ENCODE measurements at places on chromosomes 5 and 9.

DNA sequence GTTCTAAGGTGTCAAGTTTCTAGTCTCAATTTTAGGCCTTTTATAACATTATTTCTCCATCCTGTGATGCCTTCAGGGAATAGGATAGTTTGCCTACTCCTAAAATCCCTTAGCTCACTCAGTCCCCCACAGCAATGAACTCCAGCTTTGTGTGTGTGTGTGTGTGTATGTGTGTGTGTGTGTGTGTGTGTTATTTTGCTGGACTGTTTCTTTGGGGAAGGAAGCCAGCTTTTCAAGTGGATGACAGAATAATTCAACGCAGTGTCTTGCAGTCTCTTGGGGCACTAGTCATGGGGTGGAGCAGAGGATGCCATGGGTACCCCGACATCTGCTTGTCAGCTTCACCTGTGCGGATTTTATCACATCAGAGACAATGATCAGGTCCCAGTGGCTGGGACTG, 262.8 kb upstream of the DAPK1 start:
- no peak for DNase-seq

DNA sequence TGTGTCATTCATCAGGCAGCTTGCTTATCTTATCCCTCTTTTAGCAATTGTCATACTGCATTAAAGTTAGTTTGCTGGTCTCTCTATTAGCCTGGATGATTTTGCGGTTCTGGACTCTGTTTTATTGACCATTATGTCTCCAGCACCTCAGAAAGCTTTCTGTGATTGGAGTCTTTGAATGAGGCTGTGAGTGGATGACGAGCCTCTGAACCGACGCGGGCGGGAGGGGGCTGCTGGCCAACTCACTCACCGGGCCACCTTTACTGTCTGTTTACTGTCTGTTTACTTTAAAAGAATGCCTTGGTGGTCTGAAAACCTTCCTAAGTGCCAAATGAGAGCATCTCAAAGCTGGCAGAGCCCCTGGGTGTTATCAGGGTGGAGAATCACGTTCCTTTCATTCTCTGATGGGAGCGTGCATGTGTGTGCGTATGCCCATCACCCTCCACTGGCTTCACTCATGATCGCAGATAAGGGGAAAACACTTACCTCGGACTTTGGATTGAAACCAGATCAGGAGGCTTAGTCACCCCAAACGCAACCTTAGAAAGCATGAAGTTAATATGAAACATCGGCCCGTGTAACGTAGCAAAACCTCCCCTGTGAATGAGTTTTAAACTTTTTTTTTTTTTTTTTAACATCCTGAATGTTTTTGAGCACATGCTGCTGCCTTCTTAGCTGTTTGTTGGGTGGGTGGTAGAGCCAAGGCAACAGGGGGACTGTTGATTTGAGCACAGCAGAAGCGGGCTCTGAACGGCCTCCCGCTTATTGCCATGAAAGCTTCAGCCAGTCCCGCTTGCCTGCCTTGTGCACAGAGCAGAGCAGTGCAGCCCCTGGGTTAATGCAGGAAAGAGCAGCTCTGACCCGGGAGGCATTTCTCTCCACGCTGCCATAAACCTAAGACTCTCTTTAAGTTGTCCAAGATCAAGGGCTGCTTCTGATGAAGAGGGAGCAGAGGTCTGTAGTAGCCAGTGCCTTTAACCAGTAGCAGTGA, 173.6 kb downstream of the GADD45G start:
- DNase-seq, result no peak

- no peak for DNase-seq
Measured at GRCh38 chr5:78823196-78823595, 161.9 kb downstream of the ARSB start.

GRCh38 chr9:76985581-76985980, 33.9 kb upstream of the FOXB2 start:
- DNase-seq, result no peak

- no peak for DNase-seq
Measured at GRCh38 chr5:150097152-150097551, 10.8 kb upstream of the CSF1R start.

All from stimulated activated CD8-positive, alpha-beta memory T cell treated with anti-CD3 and anti-CD28 coated beads, Interleukin-2, amount 100 ng/mL, for 1 hour (primary cell).